Activated T-cell treated with anti-CD3 and anti-CD28 coated beads for 48 hours (primary cell): ENCODE measurements at places on chromosomes 7 and 10.

DNA sequence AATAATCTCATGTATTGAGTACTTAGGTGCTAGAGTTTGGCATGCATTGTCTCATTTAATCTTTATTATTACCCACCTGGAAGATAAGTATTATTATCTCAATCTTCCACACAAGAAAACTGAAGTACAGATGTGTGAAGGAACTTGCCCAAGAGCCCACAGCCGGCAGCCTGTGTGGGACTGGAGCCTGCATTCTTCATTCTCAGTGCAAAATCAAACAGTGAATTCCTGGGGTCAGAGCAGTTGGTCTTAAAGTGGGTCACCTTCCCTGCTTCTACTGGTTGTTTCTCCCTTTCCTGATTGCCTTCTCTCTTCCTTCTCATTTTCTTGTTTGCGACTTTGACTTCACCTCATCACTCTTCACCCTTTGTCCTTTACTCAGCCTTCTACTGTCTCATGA lies 144.7 kb upstream of the LYZL1 start:
- no peak for DNase-seq

- no peak for DNase-seq
These were observed 151.3 kb upstream of the ADO start for GRCh38 chr10:62653254-62653653.

DNA sequence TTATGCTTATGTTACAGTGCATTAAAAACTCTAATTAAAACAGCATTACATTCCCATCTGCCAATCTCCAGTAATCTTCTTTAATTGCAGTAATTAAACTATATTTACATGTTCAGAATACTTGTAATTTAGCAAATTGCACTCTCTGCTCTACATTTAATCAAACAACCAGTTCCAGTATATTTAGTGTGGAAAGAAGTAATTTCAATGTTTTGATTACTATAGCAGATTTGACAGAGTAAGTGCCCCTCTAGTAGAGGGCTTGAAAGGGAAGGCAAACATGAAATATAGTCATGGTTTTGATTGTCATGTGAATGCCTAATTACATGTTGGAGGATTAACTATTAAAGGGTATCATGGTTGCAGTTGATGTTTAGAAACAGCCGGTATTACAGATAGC lies 739.7 kb downstream of the AUTS2 start:
- DNase-seq: no peak

- DNase-seq: no peak
These were observed 18.8 kb downstream of the CHAT start for GRCh38 chr10:49632406-49633317.

DNA sequence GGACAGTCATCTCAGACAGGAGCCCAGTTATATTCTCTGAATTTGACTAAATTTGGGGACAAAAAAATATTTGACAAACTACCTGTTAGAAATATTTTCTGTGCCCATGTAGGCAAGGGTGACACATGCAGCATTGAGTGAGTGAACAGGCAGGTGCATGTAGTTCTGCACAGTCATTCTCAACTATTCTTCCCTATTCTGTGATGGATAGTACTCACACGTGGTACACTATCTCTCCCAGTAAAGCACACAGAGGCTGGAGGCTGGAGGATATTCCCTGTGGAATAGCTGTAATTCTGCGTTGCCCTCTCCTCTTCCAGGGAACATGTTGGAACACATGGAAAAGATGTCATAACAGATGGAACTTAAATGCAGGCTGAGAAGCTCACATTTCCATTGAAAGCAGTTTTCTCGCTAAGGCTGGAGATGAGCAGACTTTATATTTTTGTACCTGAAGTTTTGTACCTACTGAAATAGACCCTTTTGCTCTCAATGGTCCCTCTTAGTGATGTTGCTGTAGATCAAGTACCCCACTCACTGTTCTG lies 75.0 kb downstream of the GPR141 start:
- DNase-seq: no peak
